ENCODE measurements at places on chromosomes 13 and 19.

- DNase-seq: peak; percentile 46
Observed at GRCh38 chr13:21124852-21125251, 51.5 kb downstream of the SKA3 start.

GRCh38 chr19:15196360-15197005 lies 4.3 kb downstream of the NOTCH3 start:
- DNase-seq: no peak

- DNase-seq: no peak
Observed at GRCh38 chr13:31477961-31478360, 261.4 kb upstream of the RXFP2 start.

DNA sequence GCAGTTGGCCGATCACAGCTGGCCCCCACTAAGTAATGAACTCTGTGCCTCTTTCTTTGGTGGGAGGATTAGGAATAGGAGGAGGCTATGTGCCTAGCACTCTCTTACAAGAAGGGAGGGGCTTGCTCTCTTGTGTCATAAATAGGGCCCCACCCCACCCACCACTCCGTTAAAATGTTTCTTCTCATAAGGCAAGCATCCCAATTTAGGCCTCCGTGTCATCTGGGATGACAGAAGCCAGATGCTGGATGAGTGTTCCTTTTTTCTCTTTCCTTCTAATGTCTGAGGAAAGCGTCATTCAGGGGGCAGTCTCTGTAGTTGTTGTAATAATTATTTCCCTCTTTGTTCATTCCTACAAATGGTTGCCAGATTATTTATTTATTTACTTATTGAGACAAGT lies at the start of gene LIPE:
Gene LIPE (minus strand): TSS at position 76 of the 400 bp plus-strand sequence. CDS start 239 bp downstream, outside the sequence.
- DNase-seq: no peak

- DNase-seq: no peak
Observed at GRCh38 chr13:102771298-102772041, 2.1 kb downstream of the TEX30 start.

GRCh38 chr19:12792051-12792852 lies 966 bp downstream of the JUNB start:
- DNase-seq: no peak

- no peak for DNase-seq
Observed at GRCh38 chr19:8361921-8362793, 1.8 kb upstream of the ANGPTL4 start.

- DNase-seq: no peak
Observed at GRCh38 chr13:79171141-79172061, 234.7 kb downstream of the RBM26 start.

DNA sequence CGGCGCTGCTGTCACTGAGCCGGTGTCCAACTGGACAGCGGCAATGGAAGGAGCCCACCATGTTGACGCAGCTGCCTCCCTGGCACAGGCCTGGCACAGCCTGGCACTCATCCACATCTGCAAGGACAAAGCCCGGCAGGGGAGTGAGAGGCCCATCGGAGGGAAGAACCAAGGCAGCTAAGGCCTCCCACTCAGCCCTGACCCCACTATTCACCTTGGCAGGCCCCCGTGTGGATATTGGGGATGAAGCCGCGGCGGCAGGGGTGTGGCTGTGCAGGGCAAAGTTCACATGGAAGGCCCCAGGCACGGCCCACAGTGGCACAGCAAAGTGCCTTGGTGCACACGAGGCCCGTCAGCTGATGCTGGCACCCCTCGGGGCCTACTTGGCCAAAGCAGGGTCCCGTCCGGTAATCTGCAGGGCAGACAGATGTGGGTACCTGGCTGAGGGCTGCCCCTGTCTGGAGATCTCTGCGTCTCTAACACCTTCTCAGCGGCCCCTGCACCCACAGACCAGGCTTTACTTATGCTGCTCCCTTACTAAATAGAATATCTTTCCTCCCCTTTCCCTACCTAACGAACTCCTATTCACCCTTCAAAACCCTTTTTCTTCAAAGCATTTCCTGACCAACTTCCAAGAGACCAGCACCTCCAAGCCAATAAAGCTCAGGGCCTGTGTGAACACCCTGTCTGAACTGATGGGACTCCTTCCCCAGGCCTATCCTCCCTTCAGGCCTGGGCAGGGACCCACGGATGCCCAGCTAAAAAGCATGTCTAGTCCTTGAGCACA lies 7.5 kb downstream of the FBN3 start:
- no peak for DNase-seq

DNA sequence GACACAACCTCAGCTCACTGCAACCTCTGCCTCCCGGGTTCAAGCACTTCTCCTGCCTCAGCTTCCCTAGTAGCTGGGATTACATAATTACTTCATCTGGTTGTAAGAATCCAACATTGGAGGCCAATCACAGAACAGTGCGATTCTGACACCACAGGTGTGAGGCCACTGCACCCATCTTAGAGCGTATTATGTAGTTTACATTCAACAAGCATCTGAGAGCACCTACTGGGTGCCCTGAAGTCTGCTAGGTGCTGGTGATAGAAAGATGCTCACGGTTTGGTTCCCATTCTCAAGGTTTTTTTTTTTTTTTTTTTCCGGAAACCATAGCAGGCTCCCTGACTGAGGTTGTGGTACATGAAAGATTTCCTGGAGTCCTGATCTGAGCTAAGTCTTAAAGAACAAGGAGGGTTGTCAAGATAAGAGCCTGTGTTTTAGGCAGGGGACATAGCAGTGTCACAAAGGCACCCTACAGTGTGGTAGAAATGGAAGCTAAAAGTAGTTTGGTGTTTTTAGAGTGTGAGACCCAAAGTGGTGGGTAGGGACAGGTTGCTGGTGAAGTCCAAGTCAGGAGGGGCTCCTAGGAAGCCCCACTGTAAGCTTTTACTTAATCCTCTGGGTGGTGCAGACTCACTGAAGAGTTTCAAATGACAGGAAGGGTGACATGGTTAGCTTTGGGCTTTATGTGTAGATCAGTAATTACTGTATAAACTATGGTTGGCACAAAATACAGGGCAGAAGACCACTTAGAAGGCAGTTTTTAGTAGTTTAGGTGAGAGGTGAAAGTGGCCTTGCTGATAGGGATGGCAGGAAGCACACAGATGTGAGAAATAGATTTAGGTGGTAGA lies 15.2 kb downstream of the SAE1 start:
- no peak for DNase-seq

GRCh38 chr13:79782541-79783205 lies 301.7 kb downstream of the NDFIP2 start:
- DNase-seq: peak; percentile 71

DNA sequence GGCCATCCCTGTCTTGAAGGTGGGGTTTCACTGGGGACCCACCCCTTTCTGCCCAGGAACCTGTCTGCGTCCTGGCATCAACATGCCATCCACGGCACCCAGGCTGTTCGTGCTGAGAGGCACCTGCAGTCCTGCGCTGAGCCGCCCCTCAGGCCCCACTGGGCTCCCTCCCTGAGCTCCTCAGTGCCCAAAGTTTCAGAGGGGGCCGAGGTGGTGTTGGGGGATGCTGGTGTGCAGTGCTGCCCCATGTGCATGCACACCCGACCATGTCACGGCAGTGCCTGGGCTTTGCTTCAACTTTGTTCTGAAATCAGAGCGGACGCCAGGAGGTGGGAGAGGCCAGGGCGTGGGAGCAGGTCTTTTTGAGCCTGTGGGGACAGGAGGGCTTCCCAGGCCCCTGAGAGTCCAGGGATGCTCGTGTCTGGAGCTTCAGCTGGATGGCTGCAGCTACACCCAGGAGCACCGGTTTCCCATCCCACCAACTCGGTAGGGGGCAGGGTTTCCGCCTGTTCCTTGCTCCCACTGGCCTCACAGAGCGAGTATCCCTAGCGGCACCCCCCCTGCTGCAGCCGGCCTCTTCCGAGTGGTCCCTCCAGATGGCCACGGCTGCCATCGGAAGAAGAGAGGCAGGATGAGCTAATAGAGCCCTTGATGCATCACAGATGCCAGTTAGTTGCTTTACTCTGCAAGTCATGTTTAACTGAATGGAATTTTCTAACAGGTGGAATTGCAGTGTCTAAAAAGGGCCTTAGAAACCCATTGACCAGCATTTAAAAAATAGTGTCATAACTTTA lies 44.0 kb downstream of the WDFY2 start:
- DNase-seq: no peak

GRCh38 chr19:12985049-12985776 lies 10.1 kb upstream of the NFIX start:
- no peak for DNase-seq
